ENCODE measurements at places on chromosomes 2 and 18.

- H3K4me3 ChIP-seq, result no peak overlapping the region
- no peaks in the 10 kb centered on the region for H3K36me3 ChIP-seq
- H3K4me1 ChIP-seq, result peaks cover 2% of the 10 kb centered on the region
Observed at GRCh38 chr2:126887506-126887905, 11.2 kb upstream of the TEX51 start.

DNA sequence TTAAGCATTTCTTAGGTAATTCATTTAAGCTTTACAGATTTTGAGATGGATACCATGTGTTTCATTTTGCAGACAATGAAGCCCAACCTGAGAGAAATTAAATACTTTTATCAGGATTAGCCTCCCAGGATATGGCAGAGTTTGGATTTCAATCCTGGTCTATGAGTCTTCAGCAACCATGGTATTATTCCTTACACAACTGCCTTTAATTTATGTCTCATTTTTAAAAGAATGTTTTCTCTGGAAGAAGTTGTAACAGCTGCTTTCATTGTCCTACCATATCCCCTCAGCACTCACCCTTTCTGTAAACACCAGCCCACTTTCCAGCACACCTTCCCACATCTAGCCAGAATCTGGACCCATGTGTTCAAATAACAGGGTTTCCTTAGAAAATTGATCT is 863.7 kb upstream of the VRK2 start:
- H3K4me3 ChIP-seq, result no peak overlapping the region
- no peaks in the 10 kb centered on the region for H3K36me3 ChIP-seq
- no peak for DNase-seq
- H3K4me1 ChIP-seq, result no peaks in the 10 kb centered on the region
- H3K27me3 ChIP-seq, result no peaks in the 10 kb centered on the region

- no peaks in the 10 kb centered on the region for H3K4me1 ChIP-seq
- H3K27ac ChIP-seq, result no peak overlapping the region
- H3K4me3 ChIP-seq, result no peak overlapping the region
- no peaks in the 10 kb centered on the region for H3K36me3 ChIP-seq
Observed at GRCh38 chr2:162932416-162932815, 93.8 kb upstream of the KCNH7 start.

DNA sequence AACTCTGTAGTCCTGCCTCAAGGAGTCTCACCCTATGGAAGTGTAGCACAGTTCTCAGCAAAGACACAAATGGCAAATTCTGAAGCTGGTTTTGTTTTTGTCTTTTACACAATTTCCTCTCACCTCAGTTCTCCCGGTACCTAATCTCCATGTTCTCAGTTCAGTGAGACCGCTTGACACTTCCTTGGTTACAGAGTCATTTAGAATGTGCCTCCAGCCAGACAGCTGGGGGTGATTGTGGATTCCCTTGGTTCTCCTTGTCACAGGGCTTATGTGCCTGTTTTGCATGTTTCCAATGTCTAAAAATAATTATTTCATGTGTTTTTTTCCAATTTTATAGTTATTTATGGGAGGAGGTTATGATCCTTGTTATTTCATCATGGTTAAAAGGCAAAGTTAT is 379.5 kb upstream of the MAP2 start:
- no peaks in the 10 kb centered on the region for H3K27me3 ChIP-seq
- no peak for DNase-seq
- H3K36me3 ChIP-seq, result no peaks in the 10 kb centered on the region
- H3K4me3 ChIP-seq, result no peak overlapping the region
